ENCODE measurements at places on chromosomes 2 and 18.

DNA sequence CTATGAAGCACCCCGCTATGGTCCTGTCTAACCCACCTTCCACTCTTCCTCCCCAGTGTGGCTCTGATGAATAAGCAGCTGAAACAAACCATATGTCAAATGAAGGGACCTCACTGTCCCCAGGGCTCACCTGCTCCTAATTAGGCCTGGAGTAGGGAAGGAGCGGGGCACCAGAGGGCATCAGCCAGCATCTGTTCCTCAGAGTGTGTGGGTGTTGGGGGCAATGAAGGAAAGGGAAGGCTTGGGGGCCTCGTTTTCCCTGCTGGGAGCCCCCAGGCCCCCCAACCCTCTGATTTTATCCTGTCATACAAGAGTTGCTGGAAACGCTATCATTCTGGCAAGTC is 274.7 kb downstream of the HAUS1 start:
- DNase-seq = no peak

GRCh38 chr2:199603721-199604291 is 146.1 kb upstream of the SATB2 start:
- no peak for DNase-seq

GRCh38 chr2:146238254-146238966 is 1606.4 kb upstream of the ACVR2A start:
- no peak for DNase-seq

GRCh38 chr2:230735884-230736283 is 23.2 kb downstream of the CAB39 start:
- DNase-seq = no peak

- DNase-seq = no peak
Observed at GRCh38 chr2:1527153-1527992, 114.1 kb downstream of the TPO start.

GRCh38 chr18:6207116-6207515 is 207.6 kb downstream of the L3MBTL4 start:
- no peak for DNase-seq

GRCh38 chr2:118387509-118387908 is 299.2 kb downstream of the INSIG2 start:
- DNase-seq = no peak

GRCh38 chr2:45028276-45028675 is 19.0 kb upstream of the SIX2 start:
- no peak for DNase-seq

DNA sequence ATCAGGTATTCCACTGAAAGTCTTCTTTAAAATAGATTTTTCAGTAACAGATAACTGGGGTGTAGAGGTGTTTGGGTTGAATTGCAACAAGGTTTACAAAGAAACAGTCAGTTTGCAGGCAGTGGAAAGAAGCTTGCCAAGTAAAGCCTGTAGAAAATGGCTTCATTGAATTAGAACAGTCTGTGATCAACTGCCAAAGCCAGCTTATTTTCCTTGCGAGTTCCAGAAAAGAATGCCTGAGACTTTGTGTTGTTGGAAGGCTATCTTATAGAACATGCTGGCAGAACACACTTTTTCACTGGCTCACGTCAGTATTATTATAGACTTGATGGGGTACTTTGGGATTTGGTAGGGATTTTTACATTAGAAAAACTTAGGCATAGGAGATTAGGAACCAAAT is 601.0 kb downstream of the XIRP2 start:
- no peak for DNase-seq

- DNase-seq = peak; percentile 58
Observed at GRCh38 chr2:40511661-40512213, 59.8 kb upstream of the SLC8A1 start.

GRCh38 chr2:178359192-178359912 is 91.6 kb downstream of the PRKRA start:
- no peak for DNase-seq

DNA sequence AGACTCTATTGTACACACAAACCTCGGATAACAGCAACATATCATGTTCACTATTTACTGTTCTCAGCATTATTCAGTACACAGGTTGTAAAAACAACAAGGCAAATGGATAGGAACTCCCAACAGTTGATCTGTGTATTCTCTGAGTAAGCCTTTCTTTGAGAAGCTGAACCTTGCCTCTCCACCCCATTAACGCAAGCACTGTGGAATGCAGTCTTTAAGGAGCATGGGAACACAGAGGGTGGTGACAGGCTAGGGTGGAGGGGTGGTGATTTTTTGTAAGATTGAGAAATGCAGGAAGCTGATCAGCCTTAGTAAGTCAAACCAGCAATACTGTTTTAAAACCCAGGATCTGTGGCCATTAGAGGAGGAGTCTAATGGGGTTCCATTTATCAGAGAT is 19.6 kb upstream of the SERPINB11 start:
- no peak for DNase-seq

DNA sequence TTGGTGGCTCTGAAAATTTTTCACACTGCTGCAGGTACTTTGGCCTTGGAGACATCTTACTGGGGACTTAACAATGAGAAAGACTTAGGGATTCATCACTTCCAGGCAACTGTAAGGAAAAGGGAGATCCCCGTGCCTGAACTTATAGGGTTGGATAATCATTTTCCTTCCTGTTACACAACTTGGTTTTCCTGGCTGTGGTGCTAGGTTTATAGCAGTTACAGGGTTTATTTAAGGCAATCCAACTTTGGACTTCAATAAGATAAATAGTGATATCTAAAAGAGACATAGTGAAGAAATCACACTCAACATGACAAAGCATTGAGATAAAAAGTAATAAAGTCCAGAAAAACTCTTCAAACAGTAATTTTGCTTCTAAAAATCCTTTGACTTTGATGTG is 70.2 kb upstream of the RAPH1 start:
- DNase-seq = no peak

- no peak for DNase-seq
Observed at GRCh38 chr18:69651243-69651642, 250.6 kb downstream of the DOK6 start.

GRCh38 chr18:49652881-49653724 is 91.2 kb downstream of the LIPG start:
- DNase-seq = no peak

GRCh38 chr2:113138428-113139322 is 11.3 kb downstream of the IL1RN start:
- DNase-seq = no peak

DNA sequence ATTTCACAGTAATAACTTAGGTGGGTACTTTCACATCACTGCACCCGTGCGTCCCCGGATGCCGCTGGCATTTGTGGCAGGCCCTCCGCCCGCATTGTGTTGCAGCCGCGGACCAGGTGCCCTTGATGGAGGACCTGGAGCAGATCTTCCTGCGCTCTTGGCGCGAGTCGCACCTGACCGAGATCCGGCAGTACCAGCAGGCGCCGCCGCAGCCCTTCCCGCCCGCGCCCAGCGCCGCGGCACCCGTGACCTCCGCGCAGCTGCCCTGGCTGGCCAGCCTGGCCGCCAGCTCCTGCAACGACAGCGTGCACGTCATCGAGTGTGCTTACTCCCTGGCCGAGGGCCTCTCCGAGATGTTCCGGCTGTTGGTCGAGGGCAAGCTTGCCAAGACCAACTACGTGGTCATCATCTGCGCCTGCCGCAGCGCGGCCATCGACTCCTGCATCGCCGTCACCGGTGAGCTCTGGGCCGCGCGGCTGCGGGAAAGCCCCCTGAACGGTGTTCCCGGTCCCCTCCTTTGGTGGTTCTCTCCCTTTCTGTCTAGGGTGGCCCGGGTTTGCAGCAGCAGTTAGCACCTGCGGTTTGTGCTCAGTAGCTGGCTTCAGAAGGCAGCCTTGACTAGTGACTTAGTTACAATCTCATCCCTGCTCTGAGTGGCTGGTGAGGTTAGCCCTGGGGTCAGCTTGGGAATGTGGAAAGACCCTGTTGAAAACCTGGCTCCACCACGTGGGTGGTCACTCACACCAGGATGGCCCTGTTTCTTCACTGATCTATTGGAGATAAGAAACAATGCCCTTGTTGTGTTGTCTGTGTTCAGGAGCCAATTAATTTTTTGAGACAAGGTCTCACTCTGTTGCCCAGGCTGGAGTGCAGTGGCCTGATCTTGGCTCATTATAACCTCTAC is 59.1 kb downstream of the GREB1 start:
- DNase-seq = no peak

- no peak for DNase-seq
Observed at GRCh38 chr2:220779931-220780330, 792.2 kb downstream of the EPHA4 start.

GRCh38 chr18:26648509-26649192 is 100.3 kb upstream of the KCTD1 start:
- no peak for DNase-seq

DNA sequence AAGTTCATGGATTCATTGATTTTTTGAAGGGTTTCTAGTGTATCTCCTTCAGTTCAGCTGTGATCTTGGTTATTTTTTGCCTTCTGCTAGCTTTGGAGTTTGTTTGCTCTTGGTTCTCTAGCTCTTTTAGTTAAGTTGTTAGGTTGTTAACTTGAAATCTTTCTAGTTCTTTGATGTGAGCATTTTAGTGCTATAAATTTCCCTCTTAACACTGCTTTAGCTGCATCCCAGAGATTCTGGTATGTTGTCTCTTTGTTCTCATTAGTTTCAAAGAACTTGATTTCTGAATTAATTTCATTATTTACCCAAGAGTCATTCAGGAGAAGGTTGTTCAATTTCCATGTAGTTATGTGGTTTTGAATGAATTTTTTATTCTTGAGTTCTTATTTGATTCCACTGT is 210.6 kb downstream of the IRS1 start:
- no peak for DNase-seq

GRCh38 chr2:160220026-160220425 is 20.0 kb upstream of the ITGB6 start:
- DNase-seq = no peak

- no peak for DNase-seq
Observed at GRCh38 chr2:127614246-127614645, 31.7 kb upstream of the GPR17 start.

- DNase-seq = no peak
Observed at GRCh38 chr2:156165742-156166141, 166.8 kb downstream of the NR4A2 start.

DNA sequence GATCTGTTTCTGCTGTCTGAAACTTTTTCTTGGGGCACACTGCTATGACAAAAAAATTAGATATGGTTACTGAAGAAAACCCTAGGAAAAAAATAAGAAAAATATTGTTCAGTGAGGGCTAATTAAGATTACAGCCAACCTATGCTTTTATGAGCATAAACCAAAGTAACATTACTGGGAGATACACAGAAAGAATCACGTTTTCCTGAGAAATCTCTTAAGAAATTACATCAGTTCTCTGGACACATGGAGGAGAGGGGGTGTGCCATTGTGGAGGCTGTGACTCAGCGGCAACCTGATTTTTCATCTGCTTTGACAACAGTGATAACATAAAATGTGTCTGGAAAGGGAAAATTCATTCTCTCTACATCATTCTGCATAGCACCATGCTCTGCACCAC is 13.4 kb upstream of the NMI start:
- DNase-seq = no peak

- DNase-seq = no peak
Observed at GRCh38 chr2:174753038-174753633, 11.1 kb downstream of the CHRNA1 start.

- DNase-seq = no peak
Observed at GRCh38 chr2:204871231-204871953, 326.1 kb downstream of the PARD3B start.

- DNase-seq = peak; percentile 78
Observed at GRCh38 chr2:54560146-54560881, 104.2 kb downstream of the SPTBN1 start.

- peak; percentile 97 for DNase-seq
Observed at GRCh38 chr2:208254871-208255556, at the start of gene IDH1. Gene IDH1 (minus strand): TSS chr2:208255071. CDS start chr2:208251551, 3,520 bp downstream.

GRCh38 chr2:202418027-202418426 is 41.9 kb downstream of the BMPR2 start:
- DNase-seq = no peak

Data from uterus (tissue), 4 donors.